ENCODE measurements at places on chromosomes 2 and 18.

DNA sequence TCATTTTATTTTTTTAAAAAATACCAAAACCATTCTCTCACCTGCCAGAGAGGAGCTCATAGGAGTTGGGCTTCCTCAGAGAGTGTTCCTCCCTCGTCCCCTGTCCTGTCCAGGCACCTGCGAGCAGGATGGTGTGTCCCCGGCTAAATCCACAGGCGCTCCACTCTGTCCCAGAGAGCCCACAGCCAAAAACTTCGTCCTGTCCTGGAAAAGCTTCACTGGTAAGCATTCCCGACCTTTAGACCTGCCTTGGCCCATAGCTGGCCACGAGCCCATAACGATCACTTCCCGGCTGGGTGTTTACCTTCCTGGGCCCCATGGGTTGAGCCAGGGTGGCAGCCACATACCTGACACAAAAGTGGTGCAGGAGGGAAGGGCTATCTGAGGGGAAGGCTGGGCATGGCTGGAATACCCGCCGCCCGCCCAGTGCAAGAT is at the start of gene NGEF:
NGEF (minus strand) TSS at position 230 of the 435 bp plus-strand sequence. CDS start 38,366 bp downstream, outside the sequence.
- no peak for DNase-seq

GRCh38 chr2:168639018-168639417 is 163.4 kb upstream of the NOSTRIN start:
- no peak for DNase-seq

- no peak for DNase-seq
Observed at GRCh38 chr2:159185401-159186130, 100.9 kb downstream of the WDSUB1 start.

DNA sequence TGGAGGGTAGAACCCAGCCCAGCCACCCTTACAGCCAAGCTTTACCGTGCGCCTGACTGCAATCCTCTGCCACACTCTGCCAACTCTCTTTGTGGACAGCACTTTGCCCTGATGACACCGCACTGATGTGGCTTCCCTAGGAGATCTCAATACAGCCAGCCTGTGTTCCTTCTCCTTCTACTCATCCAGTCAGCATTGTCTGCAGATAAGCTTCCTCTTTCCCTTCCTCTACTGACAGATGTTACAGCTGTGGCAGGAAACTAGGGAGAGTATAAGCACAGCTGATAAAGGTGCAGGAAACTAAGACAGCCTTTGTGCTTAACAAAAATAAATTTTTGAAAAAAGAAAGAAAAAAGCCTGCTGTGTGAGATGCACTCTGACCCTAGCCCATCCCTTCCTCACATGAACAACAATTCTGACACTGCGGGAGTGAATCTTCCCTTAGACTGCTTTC is 25.0 kb downstream of the CEP68 start:
- peak; percentile 81 for DNase-seq

- no peak for DNase-seq
Observed at GRCh38 chr2:218407717-218408116, 8.0 kb downstream of the CTDSP1 start.

GRCh38 chr2:109409321-109410038 is 204.3 kb downstream of the SEPTIN10 start:
- no peak for DNase-seq

GRCh38 chr2:105752691-105753358 is 8.1 kb downstream of the NCK2 start:
- no peak for DNase-seq

DNA sequence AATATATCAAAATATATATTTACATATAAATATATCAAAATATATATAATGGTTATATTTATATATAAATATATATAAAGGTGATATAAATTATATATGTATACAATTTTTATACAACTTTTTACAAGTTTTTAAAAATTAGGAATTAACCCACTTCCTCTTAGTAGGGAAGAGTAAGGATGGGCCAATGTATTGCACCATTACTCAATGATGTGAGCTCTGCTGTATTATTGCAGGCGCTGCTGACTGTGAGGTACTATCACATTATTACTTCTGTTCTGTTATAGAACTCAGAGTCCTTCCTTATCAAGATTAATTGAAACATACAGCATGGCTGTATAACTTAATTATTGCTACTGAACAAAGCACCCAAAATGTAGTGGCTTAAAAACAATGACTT is 46.0 kb downstream of the CCDC195 start:
- DNase-seq = no peak

GRCh38 chr18:75211002-75211621 is 515 bp downstream of the TSHZ1 start:
- DNase-seq = no peak

DNA sequence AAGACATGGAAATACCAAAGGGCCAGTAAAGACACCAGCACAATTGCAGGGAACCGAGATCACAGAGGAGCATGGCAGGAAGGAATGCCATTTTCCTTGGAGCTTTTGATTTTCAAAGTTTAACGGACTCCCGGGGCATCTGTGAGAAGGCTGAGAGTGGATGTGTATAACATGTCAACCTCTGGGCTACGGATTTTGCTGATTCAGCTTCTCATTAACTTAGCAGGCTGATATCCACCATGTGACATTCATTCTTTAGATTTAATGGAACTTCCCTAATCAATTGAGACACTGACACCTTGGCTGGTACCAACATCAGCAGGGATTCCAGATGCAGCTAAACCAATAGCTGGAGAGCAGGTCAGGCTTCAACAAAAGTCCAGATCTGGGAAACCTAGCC is 496.6 kb upstream of the SPHKAP start:
- DNase-seq = no peak

- DNase-seq = no peak
Observed at GRCh38 chr2:207092818-207093217, 72.9 kb downstream of the KLF7 start.

DNA sequence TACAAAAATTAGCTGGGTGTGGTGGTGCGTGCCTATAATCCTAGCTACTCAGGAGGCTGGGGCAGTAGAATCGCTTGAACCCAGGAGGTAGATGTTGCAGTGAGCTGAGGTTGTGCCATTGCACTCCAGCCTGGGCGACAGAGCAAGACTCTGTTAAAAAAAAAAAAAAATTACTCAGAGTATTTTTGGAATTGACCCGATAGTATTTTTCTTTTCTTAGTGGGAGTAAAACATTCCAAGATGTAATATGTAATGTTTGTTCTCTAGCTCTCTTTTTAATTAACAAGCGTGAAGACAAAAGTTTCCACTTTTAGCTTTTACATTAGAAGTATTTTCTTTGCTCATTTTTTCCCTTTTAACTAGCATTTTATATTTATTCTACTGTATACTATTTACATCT is 12.0 kb upstream of the TMEM18 start:
- no peak for DNase-seq

DNA sequence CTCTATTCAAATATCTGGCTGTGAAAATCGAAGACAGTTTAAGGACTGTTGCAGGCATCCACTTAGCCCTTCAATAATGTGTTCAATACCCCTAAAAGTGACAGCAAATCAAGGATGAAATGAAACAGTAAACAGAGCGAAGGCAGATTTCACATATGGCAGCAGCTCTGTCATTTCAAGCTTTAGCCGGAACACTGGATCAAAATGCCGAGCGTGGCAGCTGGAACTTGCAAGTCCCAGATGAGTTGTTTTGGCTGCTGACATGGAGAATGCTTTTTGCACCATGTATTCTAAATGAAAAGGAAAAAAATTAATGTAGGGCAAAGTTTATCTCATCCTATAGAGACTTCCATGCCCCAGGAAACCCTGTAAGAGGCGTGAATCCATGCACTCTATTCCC is 18.0 kb downstream of the LRRC30 start:
- no peak for DNase-seq

- no peak for DNase-seq
Observed at GRCh38 chr2:122692400-122693083, 937.1 kb downstream of the TSN start.

DNA sequence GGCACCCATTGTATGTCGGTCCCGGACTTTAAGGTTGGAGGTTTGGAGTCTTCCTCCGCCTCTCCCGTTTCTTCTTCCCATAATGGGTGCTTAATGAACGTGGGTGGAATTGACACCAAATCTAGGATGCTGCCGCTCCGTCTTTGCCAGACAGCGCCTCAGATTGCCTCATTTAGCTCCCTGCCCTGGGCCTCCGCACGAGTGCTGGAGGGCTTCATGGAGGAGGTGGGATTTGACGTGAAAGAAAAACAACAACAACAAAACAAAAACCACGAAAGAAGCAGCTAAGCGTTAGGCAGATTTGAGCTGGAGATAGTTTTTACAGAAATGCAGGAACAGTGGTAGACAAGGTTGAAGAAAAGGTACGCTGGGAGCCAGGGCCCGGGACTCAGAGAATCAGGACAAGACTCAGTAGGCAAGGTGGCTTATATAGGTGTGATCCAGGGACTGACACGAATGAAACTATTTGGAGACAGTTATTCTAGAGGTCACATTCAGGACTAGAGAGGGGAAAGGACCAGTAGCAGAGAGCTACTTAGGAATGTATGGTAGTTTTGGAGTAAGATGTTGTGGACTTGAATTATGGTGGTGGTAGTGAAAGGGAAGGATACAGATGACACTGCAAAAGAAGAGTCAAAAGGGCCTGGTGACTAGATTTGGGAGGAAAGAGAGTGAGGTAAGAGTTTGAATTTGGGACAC is 605 bp downstream of the ZNF2 start:
- no peak for DNase-seq

DNA sequence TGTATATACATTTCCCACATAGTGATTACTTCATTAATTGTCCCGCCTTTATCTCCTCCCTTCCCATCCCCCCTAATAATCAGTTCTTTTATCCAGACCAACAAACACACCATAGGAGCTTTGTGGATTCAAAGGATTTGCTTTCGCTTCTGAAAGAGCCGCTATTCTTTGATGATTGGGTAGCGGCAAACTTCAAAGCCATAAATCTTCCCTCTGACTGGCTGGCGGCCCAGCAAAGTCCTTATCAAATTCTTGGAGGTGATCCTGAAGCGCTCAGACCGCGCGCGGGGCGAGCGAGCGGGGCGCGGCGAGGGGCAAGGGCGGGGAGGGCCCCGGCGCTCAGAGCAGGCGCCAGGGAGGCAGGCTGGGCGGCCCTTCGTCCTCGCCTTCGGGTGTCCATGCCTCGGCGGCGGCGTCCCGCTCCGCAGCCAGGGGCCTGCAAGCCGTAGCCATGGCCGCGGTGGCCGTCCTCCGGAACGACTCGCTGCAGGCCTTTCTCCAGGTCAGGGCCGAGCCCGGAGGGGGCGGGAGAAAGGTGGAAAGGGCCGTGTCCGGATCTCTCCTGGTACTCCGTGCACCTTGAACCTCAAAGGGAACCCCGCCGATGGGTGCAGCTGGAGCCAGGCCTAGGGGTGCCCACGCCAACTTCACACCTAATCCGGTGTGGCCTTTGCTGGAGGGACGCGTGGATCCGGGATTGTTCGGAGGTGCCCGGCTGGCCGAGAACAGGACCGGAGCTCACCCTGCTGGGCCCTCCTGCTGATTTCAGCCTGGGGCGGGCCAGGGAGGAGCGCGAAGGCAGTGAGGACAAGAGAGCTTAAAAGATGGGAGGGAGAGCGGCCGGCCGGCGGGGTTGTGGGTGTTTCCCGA is at the start of gene SP5:
SP5 (plus strand) TSS at position 276 of the 870 bp plus-strand sequence; CDS start at position 452, 176 bp downstream.
- peak; percentile 45 for DNase-seq

GRCh38 chr2:196230061-196230854 is 58.9 kb upstream of the STK17B start:
- DNase-seq = no peak

DNA sequence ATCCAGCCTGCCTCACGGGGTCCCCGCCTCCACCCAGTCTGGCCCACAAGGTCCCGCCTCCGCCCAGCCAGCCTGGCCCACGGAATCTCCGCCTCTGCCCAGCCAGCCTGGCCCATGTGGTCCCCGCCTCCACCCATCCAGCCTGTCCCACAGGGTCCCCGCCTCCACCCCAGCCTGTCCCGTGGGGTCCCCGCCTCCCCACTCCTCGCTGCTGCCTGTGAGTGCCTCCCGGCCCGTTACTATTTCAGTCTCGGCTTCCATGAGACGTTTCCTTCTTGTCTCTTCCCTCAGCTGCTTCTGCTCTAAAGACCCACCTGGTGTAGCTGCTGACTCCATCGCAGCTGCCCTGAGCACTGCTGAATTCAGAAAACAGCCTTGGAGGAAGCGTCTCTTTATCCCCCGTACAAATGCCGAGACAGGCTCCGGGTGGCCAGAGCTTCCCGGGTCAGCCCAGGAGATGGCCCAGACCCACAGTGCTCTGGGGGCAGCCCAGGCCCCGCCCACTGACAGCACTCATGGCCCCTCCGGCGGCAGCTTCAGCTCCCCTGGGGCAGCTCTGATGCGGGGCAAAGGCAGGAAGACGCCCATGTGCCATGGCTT is 69.8 kb downstream of the NFATC1 start:
- DNase-seq = peak; percentile 62

- no peak for DNase-seq
Observed at GRCh38 chr18:4181086-4181485, 274.0 kb downstream of the DLGAP1 start.

- DNase-seq = peak; percentile 86
Observed at GRCh38 chr2:197453914-197454398, 604 bp downstream of the COQ10B start.

GRCh38 chr2:20150110-20150706 is 74.7 kb downstream of the SDC1 start:
- DNase-seq = no peak

DNA sequence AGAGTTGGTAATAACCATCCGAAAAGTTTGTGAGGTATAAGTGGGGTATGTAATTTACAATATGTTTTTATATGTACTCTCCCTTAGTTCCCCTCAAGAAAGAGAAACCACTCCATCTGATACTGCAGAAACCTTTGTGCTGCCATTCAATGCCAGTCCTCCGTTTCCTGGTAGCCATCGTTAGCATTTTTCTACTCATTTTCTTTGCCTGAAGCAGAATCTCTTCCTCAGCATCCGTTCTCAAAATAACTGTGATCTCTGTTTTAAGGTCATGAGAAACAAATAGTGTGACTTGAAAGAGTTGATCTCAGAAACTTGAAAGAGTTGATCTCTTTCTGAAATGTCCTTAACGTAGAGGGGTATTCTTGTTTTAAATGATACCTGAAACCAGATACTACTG is 996 bp downstream of the PTCD3 start:
- no peak for DNase-seq

- no peak for DNase-seq
Observed at GRCh38 chr2:37630776-37631175, 40.7 kb downstream of the CDC42EP3 start.

Data from dermis microvascular lymphatic vessel endothelial cell (primary cell).